HT-29 (cell line): ENCODE measurements at places on chromosomes 13 and 19. TPM values are rescaled to one million over a fixed set of nuclear protein-coding genes. Genes with fewer than 3 reads are reported as not detected.

- DNase-seq = peak; percentile 78
These were observed 228.3 kb downstream of the KLF5 start for GRCh38 chr13:73286942-73287620.

The LRRC25 gene
- not detected in 2 replicates for total RNA-seq

The PEAK3 gene
- total RNA-seq = not detected in 2 replicates

DNA sequence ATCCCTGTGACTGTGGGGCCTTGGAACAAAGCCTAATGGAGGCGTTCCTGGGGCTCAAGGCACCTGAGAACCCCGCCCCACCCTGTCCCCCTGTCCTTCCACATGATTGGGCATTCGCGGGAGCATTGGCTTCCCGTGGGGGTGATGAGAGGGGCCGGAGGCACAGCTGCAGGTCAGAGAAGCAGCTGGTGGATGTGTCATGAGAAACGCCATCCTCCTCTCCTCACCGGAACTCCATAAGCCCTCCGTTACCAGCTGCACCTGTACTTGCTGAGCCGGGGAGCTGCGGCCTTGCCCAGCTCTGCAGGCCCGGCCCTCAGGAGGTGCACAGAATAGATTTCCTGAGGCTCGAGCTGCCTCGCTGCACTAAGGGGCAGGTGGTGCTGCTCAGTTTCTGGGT is 42.0 kb downstream of the CAPN12 start:
- DNase-seq = no peak

- DNase-seq = no peak
These were observed 23.9 kb downstream of the DHRS12 start for GRCh38 chr13:51780099-51780498.

DNA sequence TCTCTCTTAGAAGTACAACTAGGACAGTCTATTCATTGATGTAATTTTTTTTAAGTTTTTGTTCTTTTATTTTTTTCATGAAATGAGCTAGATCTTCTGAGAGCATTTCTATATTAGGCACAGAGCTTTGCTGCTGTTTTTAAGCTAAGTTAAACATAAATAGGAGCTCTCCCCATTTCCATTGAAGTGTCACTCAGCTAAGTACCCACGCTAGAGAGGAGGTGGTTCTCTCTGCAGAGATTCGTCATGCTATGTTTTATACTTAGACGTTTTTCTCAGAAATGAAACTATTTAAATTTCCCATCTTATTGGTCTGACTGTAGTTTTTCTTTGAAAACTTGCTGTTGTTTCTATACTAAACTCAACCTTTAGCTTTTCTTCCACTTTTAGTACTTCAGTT is 271.5 kb downstream of the PCDH9 start:
- no peak for DNase-seq
